ENCODE measurements at places on chromosomes 1 and 21.

GRCh38 chr21:46207006-46207919 lies 21.3 kb downstream of the LSS start:
- DNase-seq, result no peak

DNA sequence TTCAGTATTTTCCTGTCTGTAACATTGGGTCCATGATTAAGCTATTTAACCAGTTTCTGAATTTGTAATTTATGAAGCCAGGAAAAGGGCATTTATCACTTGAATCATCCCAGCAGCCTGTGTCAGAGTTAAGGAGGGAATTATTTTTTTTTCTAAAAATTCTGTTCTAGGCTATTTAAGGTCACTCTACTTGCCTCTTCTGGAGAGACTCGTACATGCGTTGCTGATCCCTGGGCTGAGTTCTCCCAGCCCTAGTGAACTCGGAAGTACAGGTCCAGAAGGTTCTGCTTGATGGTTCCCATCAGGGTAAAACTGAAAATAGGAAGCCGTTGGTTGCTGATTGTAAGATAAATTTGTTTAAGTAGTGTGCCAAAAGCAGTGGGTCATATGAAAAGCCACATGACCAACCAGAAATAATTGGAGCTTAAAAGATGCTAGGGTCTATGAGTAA lies 90.7 kb downstream of the GPR88 start:
- DNase-seq, result no peak

DNA sequence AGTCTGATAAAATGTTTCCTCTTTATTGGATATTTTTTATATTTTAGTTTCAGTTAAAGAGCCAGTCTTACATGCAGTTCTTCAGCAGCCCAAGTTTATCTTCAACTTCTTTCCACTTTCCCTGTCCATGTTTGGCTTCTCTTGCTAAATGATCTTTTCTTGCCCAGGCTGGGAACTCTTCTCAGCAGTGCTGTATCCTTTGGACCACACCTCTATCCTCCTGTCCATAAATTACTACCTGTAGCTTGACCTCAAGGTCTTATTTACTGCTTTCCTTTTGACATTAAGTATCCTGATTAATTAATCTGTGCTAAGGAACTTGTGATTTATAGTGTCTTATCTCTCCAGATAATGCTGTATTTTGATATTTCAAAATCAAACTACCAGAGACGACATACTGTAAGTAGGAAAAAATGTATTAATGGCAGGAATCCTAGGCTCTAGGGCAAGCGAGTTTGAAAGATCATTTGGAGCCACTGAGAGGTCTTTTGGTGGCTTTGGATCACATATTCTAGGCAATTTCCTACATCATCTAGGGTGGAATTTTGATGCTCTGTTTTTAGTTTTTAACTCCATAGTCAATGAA lies 20.5 kb upstream of the PDC start:
- DNase-seq, result no peak

- DNase-seq, result no peak
Observed at GRCh38 chr1:24948079-24948827, 18.2 kb upstream of the RUNX3 start.

DNA sequence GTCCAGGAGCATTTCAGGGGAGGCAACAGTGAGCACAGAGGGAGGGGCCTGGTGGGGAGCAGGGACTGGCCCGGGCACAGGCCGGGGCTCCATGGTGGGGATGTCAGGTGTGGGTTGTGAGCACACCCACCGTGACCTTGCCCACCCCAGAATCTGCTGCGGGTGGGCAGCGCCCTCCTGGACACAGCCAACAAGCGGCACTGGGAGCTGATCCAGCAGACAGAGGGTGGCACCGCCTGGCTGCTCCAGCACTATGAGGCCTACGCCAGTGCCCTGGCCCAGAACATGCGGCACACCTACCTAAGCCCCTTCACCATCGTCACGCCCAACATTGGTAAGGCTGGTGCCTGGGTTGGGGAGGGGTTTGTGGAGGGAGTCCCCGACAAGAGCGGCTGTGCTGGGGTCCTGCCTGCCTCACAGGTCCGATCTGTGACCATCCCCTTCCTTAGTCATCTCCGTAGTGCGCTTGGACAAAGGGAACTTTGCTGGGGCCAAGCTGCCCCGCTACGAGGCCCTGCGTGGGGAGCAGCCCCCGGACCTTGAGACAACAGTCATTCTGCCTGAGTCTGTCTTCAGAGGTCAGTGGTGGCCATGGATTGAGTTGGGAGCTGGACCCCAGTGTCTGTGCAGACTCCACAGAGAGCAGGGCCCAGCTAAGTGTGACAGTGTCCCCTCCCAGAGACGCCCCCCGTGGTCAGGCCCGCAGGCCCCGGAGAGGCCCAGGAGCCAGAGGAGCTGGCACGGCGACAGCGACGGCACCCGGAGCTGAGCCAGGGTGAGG lies 14.3 kb downstream of the PSRC1 start:
- DNase-seq, result no peak

DNA sequence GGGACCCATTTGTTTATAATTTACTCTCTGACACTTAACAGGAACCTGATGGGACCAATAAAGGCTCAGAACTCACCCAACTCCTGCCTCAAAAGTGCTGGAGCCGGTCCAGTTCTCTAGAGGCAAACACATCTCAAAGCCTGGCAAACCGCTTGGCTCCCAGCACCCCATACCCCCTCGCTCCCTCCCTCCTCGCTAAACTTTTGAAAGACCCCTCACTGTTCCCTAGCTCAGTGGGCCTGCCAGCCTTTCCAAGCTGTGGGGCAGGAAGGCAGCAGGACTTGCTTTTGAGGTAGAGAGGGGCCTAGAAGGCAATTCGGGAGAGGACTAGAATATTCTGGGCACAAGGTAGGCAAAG lies 40.2 kb downstream of the PAX7 start:
- no peak for DNase-seq

- DNase-seq, result no peak
Observed at GRCh38 chr1:33921281-33921680, 57.4 kb downstream of the HMGB4 start.

GRCh38 chr1:152880907-152881306 lies 2.8 kb downstream of the SMCP start:
- DNase-seq, result no peak

- DNase-seq, result no peak
Observed at GRCh38 chr1:16241221-16241708, 4.3 kb upstream of the CPLANE2 start.

- no peak for DNase-seq
Observed at GRCh38 chr1:2506007-2506860, 20.2 kb downstream of the PANK4 start.

- no peak for DNase-seq
Observed at GRCh38 chr1:9235096-9235459, 504 bp downstream of the H6PD start.
